Ovary (tissue), 10 donors: ENCODE measurements at places on chromosomes 6 and 20.

DNA sequence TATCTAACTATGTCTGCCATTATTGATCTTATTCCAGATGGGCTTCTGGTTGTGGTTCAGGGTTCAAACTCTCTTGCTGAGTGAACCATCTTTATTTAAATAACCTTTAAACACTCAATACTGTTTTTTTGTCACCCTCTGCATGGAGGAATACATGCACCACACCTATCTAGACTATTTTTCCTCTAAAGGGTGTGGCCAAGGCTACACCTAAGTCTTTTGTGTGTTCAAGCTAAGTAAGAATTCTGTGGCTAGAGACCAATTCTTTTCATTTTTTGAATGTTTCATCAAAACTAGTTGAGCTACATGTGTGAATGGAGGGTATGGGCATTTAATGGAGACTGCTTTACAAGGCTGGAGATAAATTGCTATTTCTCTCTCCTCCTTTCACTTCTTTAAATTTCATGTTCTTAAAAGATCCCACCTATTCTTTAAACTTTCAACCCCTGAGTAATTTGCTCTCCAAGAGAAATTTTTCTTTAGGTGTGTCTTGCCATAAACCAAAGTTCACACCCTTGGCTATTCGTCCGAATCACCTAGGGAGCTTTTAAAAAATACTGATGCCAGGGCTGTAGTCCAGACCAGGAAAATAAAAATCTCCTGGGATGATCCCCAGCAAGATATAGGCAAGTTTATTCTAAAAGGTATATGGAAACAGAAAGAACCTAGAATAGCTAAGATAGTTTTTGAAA lies 24.8 kb upstream of the MBOAT1 start:
- no peak for DNase-seq

- no peak for DNase-seq
Measured at GRCh38 chr6:16706029-16706428, 55.2 kb downstream of the ATXN1 start.

DNA sequence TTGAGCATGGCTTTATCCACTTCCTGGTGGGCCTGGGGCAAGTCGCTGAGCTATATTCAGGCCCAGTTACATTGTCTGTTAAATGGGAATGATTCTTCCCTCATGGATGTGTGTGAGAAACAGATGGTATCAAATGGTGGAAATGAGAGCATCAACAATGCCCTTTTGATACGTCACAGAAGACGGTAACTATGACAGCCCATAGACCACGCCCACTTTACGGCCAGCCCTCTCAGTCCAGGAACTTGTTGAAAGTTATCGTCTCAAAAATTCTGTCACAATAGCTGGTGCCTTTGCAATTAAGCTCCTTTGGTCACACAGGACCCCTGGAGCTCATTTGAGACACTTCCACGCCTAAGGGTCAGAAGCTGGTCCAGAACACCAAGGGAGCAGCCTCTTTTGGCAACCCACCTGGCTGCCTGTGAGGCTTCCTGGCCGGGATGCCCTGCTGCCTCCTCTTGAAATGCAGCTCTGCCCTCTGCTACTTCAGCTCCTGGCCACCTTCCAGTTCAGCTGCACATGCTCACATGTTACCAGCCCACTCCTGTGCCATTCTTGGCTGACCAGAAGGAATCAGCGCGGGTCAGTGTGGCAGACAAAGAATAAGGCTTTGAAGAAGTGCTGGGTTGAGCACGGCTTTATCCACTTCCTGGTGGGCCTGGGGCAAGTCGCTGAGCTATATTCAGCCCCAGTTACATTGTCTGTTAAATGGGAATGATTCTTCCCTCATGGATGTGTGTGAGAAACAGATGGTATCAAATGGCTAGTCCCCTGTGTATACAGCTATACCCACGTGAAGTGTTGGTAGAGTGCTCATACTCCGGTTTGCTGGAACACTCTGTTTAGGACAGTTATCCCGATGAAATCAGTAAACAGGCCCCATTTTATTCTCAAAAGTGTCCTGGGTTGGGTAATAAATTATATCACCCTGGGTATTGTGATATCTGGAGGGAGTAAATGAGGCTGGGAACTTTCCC lies 199.2 kb upstream of the SUPT3H start:
- DNase-seq = no peak

- no peak for DNase-seq
Measured at GRCh38 chr20:44428174-44429016, 47.3 kb upstream of the TTPAL start.

DNA sequence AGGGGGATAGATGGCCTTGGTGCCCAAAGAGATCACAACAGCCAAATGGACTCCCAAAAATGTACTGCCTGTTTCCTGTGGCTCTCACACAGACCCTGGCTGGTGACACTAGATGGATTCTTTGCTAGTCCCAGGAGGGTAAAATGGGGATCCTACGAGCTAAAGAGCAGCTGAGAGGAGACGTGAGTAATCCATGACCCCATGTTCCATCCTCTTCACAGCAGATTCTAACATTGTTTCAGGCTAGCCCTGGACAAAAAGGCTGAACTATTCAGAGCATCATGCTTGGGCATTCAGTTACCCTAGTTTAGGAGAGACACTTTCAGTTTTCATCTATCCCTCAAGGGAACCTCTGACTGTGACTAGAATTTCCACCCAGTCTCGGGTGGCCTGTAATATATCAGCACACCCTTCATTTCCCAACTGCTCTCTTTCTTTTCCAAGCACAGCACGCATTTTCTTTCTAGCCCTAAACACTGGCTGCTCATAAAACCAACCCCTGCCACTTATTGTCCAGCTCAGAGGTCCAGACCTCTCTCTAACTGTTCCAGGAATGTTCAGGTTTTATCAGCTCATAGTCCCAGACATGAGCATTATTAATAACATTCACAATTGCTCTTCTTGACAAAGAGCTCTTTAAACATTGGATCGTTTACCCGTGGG lies 48.5 kb downstream of the SLC22A1 start:
- DNase-seq = no peak

DNA sequence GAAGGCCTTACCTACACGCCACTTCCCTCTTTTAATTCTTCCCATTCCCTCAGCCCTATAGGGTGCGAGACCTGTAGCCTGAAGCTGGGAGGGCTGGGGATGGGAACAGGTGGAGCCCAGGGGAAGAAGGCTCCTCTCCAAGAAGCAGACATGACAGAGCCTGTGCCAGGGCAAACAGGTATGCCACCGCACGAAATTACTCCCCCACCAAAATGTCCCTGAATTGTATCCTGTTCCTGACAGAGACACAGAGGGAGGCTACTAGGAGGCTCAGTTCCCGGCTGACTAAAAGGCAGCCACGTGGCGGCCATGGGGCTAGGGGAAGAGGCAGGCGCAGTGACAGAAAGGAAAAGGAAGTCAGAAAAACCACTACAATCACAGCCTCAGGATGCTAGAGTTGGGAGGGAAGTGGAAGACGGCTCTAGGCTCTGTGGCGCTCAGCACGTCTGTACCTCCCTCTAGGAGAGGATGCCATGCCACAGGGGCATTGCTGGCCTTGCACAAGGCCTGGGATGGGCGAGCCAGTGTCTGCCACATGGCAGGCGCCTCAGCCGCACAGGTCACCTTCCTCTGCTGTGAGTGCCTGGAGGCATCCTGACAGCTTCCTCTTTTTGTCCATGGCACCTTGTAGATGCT lies 27.7 kb downstream of the TFEB start:
- DNase-seq = no peak

GRCh38 chr6:43510827-43511163 lies 649 bp upstream of the LRRC73 start:
- DNase-seq = no peak

GRCh38 chr6:124008988-124009765 lies 205.5 kb downstream of the NKAIN2 start:
- no peak for DNase-seq

DNA sequence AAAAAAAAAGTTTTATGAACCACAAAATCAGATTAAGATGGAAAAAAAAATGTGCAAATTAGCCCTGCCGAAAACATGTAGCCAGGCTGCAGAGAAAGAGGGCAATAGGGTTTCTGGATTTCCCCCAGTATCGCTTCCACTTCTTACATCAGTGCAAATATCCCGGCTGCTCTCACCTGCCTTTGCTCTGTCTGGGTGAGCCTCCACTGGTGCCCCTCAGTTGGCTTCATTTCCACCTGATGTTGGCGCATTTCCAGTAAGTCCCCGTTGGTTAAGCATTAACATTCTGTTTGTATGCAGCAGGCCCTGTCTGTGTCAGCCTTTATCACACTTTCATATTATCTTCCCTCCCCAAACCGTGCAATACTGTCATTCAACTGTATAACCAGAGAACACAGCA lies 215.1 kb downstream of the CBLN4 start:
- no peak for DNase-seq

GRCh38 chr20:15674253-15675060 lies 898.8 kb downstream of the KIF16B start:
- no peak for DNase-seq

DNA sequence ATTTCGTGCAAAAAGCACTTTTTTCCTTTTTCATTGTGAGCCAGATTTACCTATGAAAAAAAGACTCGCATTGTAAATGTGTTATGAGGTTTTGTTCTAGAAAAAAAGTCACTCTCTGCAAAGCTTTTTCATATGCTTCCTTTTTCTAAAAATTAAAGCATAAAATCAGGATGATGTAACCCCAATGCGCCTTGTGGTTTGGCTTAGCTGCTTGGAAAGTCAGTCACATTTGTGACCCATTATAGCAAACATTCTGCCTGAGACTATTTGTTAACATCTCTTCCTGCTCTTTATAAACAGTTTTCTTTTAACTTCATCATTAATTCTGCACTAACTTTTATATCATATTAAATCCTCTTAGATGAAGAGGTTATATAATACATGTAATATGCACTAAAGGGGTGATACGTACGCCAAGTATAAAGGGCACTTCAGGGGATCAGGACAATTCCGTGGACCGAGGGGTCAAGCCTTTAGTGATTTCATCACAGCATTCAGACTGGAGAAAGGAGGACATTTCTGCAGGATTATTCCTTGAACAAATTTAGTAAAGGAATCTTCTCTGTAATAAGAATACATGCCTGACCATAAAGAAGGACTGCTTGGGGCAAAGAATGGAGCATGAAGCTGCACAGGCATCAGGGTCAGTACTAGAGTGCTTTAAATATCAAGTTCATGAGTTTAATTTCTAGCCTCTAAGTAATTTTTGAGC lies 48.1 kb upstream of the SMLR1 start:
- DNase-seq = no peak

- no peak for DNase-seq
Measured at GRCh38 chr6:132161283-132161682, 210.1 kb upstream of the CCN2 start.
